ENCODE measurements at places on chromosomes 2 and 18. TPM values are rescaled to one million over a fixed set of nuclear protein-coding genes. Genes with fewer than 3 reads are reported as not detected.

Gene ALLC
- total RNA-seq, result not detected

Gene REEP1
- 6.5 TPM for total RNA-seq

Gene SPATS2L
- total RNA-seq, result 66.2 TPM

Gene CDH19
- total RNA-seq, result 0.47 TPM

Gene GPAT2
- 2.0 TPM for total RNA-seq

Gene ANO7
- total RNA-seq, result 1.6 TPM

Gene UGT1A8
- total RNA-seq, result not detected

Gene ANKRD30B
- not detected for total RNA-seq
